ENCODE measurements at places on chromosomes 6 and 20. TPM values are rescaled to one million over a fixed set of nuclear protein-coding genes. Genes with fewer than 3 reads are reported as not detected.

- no peak for DNase-seq
Measured at GRCh38 chr20:48721324-48722001, 106.3 kb downstream of the PREX1 start.

GRCh38 chr20:20362774-20363433 is 5.0 kb upstream of the INSM1 start:
- DNase-seq = no peak

DNA sequence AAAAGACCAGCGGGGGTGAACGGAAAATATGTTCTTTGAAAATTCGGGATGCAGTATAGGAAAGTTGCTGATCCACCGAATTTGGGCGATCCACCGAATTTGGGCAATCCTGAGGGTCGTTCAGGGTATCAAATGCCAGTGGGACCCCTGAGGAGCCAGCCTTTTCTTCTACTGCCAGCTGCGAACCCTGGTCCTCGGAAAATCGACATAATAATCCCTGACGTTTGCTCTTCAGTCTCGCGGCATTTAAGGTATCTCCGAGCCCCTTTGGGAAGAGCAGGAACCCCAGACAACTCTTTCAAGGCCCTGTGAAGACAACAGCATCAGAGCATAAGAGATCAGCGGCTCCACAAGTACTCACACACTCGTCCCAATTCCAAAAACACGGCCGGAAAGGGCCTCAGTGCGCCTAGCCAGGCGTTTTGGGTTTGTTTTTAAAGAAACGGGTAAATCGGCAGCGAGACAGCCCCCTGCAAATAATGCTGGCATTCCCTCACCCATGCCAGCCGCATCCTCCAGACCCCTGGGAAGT is 1.0 kb downstream of the SIM1 start:
- no peak for DNase-seq

EYA4 gene
- not detected for total RNA-seq

TEAD3 gene
- total RNA-seq = 0.19 TPM

SLC26A8 gene
- total RNA-seq = not detected
